ENCODE measurements at places on chromosomes 4 and X.

DNA sequence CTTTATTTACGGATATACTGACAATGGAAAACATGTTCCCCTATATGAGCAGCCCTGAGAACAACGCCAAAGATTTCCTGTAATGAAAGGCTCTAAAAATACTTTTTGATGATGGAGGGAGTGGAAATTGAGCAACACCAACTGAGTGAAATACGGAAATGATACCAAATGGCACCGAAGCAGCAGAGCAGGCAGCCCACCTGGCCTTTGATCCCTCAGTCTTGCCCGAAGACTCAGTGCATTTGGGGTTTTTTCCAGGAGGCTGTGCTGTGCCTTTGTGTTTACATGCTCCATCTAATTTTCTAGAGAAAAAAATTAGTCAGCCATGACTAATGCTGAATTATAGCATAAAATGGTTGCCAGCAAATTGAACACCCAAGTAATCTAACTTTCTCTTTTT is 169.9 kb upstream of the RBPJ start:
- DNase-seq, result peak; percentile 17

DNA sequence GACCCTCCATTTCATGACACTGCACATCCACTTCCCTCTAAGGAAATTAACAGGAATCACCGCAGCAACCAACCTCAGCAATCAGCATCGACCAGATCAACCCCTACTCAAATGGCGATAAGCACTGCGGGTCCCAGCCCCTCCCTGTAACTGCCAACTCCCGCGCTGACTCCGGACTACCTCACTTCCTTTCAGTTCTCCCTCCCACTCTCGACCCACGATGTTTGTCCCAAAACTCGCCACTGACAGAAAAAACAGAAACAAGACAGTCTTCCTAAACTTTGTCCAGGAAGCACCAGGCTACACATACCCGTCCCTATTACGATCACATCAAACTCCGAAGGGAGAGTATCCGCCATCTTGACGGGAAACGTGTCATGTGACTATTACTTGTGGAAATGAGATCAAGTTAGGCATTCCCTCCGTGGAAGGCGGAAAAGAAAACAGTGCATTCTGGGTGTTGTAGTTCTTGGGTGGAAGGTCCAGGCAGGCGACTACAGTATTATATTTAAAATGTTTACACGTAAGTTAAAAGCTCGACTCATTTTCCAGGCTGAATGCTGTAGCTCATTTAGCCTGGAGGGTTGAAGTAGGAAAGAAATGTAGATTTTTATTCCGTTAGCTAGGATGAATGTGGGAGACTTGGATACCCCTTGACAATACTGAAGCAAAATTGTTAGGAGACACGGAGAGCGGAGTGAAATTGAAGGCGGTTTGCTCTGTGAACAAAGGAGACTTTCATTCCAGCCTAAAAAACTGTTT is at the start of gene CHM:
Gene CHM (minus strand): TSS at position 385 of the 762 bp plus-strand sequence. CDS start 26 bp downstream, at position 359.
- peak; percentile 30 for DNase-seq

GRCh38 chr4:145056325-145057130 is 41.5 kb downstream of the ANAPC10 start:
- DNase-seq, result no peak

DNA sequence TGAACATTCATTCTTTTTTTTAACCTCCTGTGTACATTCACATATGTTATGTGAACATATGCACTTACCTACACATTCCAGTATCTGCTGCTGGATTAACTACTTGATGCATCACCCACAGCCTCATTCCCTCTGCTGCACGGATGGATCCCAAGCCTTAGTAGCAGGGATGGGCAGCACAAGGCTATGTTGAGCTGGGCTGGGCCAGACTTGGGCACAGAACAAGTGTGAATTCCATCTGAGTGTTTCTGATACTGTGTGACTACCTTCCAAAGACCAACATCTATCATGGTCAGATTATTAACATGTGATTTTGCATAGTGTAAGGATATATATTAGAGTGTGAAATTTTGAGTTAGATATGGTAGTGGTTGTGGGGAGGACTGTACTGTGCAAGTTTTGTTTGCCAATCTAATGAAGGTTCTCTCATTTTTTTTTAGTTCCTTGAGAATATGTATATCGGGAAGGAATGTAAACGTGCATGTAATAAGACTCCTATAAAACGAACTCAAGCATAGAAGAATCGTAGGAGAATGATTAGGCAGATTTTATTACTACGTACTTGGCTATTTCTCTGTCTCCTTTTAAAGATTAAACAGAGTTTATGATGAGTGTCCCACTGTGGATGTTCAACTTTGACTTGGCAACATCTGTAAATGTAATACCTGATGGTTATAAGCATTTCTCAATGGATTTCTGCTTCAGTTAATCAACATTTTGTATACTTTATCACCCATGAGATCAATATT is 23.4 kb upstream of the STBD1 start:
- DNase-seq, result no peak

DNA sequence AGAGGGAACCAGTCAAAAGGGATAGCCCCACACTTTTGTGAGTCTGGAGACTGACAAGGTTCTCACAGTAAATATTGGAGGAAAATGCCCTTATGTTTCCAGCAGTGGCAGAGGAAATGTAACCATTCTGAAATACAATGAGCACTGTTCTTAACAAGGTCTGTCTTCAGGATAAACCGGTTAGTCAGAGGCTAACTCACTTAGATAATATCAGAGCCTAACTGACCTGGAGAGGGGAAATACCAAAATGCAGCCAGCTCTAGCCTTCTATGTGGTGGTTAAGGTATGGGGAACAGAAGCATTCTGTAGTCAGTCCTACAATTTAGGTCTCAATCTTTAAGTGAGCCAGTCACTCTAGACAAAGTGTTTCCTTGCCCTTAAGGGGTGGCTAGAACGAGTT is 70.8 kb downstream of the TBCK start:
- no peak for DNase-seq

DNA sequence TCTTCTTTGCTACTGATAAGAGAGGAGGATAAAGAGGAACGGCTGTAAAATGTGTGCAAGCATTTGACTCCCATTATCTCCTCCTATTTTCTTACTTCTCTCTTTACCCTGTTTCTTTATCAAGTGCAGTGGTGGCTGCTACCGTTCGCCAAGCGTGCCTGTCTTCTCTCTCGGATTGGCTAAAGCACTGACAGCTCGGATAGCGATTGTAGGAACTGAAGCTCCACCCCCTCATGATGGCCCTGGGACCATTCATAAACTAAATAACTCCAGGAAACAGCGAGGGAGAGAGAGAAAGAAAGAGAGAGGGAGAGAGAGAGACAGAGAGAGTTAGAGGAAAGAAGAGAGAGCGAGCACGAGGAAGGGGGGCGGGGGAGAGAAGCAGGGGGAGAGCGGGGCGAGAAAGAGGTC is 305 bp upstream of the MAB21L2 start:
- DNase-seq, result no peak

DNA sequence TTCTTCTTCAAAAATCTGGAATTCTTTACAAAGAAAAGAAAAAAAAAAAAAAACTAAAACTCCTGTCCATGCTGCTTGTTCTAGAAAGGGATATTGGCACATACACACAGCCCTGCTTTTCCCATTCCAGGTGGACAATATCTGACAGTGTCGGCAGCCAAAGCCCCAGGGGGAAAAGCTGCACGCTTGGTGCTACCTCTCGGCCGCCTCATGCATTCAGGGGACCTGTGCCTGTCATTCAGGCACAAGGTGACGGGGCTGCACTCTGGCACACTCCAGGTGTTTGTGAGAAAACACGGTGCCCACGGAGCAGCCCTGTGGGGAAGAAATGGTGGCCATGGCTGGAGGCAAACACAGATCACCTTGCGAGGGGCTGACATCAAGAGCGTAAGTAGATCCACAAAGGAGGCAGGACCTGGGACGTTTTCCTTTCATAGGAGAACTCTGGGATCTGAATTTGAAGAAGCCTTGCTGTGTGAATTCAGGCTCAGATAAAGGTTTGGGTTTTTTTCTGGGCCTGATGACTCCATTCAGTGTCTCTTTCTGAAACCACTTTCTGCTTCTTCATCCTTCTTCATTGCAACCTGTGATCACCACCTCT is 71.9 kb downstream of the NPNT start:
- no peak for DNase-seq

GRCh38 chrX:37846141-37846540 is 1.2 kb downstream of the DYNLT3 start:
- no peak for DNase-seq

GRCh38 chr4:120948382-120948781 is 25.9 kb upstream of the PRDM5 start:
- no peak for DNase-seq

GRCh38 chrX:4570151-4570550 is 856.7 kb upstream of the PRKX start:
- no peak for DNase-seq

- no peak for DNase-seq
Observed at GRCh38 chrX:99973572-99974226, 436.4 kb downstream of the PCDH19 start.

DNA sequence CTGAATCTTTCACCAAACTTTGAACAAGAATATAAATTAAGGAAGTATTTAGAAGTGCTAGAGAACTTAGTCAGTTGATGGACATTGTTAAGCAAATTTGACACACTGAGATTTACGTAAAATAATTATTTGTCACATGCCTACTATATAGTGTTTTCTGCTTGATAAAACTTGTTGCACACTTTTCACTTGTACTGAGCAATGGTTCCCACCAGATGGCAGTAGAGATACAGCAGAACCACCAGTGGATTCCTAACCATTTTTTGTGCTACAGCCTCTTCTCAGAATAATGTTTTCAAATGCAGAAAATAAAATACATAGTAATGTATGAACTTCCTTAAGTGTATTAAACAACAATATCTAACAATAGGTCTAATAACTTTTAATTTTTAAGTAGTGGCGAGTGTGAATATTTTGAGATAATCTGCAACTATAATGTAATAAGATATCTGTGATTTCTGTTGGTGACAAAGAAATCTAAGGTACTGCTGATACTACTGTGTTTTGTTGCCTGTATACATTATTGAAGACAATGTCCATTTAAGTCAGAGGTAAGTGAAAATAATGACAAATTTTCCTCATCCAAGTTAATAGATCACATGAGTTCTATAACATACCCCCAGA is 81.2 kb downstream of the APOOL start:
- DNase-seq, result no peak

GRCh38 chr4:2352171-2352570 is 66.3 kb downstream of the ZFYVE28 start:
- DNase-seq, result no peak

- DNase-seq, result no peak
Observed at GRCh38 chrX:13638826-13639225, 14.1 kb upstream of the TCEANC start.

- DNase-seq, result no peak
Observed at GRCh38 chr4:8383451-8384160, 56.9 kb downstream of the ACOX3 start.

GRCh38 chrX:39288592-39288991 is 487.3 kb downstream of the MID1IP1 start:
- no peak for DNase-seq

- no peak for DNase-seq
Observed at GRCh38 chrX:153491351-153491914, 3.3 kb upstream of the BGN start.

DNA sequence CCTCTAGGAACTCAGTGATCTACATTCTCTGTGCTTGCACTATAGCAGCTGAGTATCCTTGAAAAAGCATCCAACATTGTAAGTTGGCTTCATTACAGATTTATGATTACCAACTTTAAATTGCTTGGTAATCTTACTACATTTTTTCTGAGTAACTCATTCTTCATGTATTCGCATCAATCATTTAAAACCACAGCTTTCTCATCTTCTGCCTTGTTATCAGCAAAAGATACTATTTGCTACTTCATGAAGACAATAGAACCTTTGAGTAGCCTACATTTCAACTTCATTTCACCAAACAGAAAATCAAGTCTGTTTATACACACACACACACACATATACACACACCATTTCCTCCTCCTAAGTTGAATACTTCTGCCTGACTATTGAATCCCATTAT is 6.2 kb upstream of the DCAF8L2 start:
- DNase-seq, result no peak

DNA sequence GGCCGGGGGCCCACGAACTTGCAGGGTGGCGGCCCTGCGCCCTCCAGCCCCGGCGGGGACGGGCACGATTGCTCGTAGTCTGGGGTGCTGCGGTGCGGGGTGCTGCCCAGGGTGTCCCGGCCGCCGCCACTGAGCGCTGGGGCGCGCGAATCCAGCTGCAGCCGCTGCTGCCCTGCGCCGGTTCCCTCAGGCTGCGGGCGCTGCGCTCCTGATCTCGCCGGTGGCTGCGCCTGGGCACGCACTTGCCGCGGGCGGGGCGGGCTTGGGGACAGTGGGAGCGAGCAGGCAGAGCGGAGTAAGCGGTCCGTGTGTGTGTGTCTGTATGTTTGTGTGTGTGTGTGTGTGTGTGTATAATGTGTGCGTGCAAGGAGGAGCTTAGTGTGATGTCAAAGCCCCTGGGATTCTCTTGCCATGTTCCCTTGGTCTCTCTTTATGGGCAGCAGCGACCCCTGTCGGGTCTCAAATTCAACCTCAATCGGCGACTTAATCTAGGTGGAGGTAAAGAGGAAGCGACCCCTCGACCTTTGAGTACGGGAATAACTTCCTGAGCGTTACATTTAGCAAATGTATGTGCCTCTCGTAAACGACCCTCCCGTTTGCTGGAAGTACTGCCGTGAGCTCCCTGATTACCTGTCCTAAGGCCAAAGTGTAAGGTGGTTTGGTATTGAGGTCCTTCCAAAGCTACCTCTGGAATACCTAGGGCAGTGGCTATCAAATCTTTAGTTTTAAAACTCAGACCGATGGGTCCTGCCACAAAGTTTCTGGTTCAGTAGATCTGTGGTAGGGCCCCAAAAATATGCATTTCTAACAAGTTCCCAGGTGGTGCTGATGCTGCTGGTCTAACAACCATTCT is at the start of gene RNF150:
Gene RNF150 (minus strand): TSS at position 324 of the 853 bp plus-strand sequence.
- no peak for DNase-seq

GRCh38 chrX:10415306-10416001 is 204.9 kb downstream of the MID1 start:
- no peak for DNase-seq

DNA sequence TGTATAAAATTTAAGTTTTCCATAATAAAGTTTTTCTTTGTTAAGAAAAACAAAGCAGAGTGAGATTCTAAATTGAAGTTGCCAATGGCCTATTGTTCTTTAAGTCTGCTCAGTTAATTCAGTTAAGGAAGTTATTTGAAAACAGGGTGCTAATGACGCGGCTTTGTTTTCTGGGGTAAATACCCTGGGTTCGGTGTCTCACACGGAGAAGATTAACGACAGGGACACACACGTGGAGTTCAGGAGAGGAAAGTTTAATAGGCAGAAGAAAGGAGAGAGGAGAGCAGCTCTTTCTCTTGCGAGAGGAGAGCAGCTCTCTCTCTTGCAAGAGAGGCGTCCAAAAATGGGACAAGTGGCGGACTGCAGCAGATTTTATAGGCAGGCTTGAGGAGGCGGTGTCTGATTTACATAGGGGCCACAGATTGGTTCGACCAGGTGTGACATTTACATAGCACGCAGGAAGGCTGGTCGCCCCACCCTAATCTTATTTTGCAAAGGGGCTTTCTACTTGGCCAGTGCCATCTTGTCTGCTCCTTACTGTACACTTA is 9.6 kb downstream of the CA5B start:
- DNase-seq, result no peak

DNA sequence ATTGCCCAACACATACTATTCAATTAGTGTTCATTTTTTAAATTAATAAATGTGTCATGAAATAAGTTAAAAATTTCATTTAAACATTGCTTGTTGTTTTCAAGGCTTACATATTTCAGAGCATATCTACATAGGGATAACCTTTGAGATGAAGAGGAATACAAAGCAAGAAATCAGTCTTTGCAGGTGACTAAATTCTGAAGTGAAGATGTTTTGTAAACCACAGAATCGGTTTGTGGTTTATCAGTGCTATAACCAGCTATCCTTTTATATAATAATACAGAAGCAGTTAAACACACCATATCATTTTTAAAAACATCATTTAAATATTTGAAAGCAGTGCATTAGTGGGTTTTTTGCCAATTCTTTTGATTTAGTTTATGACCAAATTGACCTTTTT is 26.9 kb downstream of the FAM241A start:
- DNase-seq, result no peak

Data from activated CD4-positive, alpha-beta T cell treated with anti-CD3 and anti-CD28 coated beads, Interleukin-2, amount 50 U/mL, for 4 hours (primary cell).